ENCODE measurements at places on chromosomes 2 and 18.

DNA sequence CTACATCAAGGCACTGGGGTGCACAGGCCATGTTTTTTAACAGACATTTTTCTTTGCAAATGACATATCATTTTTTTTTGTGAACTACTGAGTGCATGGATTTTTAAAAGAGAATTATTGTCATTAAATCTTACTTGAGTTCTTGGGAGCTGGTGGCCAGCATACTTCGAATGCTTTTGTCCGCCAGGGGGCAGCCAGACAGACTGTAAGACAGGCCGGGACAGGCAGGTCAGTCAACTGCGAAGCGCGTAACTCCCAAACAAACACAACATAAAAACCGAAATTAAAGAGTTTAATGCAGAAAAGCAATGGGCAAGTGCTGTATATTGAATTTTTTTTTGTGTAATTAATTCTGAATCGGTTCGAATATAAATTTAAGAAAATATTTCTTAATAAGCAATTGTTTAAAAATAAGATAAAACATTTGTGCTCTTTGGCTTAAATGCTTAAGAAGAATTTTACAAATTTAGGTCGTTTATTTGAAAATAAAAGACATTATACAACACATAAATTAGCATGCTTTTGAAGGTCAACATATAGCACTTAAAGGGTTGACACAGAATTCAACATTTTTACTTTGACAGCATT is 142.2 kb upstream of the PXDN start:
- DNase-seq: no peak

- peak; percentile 24 for DNase-seq
These were observed 161.1 kb downstream of the ARL4C start for GRCh38 chr2:234335661-234336228.

GRCh38 chr2:23649819-23650218 is 264.8 kb downstream of the KLHL29 start:
- no peak for DNase-seq

DNA sequence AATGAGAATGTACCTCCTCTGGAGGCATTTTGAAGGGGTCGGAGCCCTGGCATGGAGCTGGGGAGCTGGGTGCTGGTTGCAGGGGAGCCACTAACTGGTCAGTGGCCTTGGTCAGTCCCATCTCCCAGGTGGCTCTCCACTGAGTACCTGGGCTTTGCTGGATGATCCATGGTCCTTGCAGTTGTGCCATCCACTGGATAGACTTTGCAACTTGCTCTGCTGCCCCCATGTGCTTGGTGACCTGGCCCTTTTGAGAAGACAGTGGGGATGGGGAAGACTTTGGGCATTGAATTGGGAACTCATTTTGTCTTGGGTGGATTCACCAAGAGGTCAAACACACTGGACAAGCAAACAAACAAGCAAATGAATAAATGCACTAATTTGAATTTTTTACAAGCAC is 263.9 kb downstream of the MYCN start:
- DNase-seq: no peak

- no peak for DNase-seq
These were observed 33.8 kb downstream of the TEX51 start for GRCh38 chr2:126932529-126932928.

DNA sequence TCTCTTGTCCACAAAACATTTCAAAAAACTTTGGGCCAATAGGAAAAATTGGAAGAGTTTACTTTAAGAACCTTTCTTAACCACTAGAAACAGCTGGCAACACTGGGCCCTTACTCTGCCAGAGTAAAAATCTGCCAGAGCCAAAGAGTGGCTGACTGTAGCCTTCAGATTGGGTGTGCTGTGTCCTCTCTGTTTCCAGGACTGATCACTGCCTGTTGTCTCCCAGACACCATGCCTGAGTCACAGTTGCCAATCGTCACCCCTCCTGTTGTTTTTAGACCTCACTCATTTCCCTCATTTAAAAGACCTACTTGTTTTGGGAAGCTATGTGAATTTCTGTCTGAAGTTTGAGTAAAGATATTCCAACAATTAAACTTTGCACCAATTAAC is 159.1 kb downstream of the PPP1R1C start:
- no peak for DNase-seq

DNA sequence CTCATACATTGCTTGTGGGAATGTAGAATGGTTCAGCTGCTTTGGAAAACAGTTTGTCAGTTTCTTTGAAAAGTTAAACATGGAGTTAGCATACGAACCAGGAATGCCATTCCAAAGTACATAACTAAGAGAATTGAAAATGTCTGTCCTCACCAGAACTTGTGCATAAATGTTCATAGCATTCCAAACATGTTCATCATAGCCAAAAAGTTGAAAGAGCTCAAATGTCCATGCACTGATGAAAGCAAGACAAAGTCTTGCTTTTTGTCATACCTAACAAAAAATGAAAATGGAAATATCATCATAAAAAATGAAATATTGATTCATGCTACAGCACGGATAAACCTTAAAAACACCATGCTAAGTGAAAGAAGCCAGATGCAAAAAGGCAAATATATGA is 408.8 kb upstream of the UBE2E3 start:
- peak; percentile 21 for DNase-seq

GRCh38 chr2:104572834-104573233 is 281.1 kb upstream of the POU3F3 start:
- DNase-seq: no peak

DNA sequence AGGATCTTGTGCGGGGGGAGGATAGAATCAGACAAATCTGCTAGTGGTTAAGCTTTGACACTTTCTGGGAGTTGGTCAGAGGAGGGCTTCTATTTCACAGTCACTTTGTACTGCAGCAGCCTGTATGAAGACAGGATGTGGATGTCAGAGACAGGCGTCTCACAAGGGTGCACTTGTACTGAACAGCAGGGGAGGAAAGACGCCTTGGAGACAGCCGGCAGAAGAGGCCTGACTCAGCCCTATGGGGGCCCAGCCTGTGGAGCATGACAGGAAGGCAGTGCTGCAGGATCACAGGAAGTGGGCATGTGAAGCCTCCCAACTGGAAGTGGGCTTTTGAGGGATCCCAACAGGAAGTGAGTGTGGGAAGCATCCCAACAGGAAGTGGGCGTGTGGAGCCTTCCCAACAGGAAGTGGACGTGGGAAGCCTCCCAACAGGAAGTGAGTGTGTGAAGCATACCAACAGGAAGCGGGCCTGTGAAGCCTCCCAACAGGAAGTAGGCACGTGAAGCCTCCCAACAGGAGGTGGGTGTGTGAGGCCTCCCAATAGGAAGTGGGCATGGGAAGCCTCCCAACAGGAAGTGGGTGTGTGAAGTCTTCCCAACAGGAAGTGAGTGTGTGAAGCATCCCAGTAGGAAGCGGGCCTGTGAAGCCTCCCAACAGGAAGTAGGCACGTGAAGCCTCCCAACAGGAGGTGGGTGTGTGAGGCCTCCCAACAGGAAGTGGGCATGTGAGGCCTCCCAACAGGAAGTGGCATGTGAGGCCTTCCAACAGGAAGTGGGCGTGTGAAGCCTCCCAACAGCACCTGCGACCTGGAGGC is 212.3 kb downstream of the SNTG2 start:
- DNase-seq: no peak

DNA sequence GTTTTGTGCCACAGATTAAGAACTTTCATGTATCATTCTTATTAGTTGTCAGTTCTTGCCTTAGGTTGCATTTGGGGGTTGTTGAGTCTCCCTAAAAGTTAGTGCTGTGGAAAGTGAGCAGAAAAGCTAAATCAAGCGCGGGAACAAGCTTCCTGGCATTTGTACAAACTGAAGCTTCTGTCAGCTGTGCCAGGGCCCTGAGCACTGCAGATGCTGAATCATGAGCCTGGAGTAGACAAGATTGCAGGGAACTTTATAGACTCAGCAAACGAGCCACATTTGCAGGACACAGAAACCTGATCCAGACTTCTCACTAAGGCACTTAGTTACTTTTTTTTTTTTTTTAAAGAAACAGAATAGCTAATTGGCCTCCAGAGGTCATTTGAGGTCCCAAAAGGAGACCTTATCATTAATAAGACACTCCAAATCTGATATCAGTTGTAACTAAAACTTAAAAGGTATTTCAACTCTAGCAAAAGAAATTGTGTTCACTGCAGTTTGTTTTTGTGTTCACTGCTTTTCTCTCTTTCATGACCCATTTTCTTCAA is 88.7 kb downstream of the ADAM23 start:
- no peak for DNase-seq

- no peak for DNase-seq
These were observed 28.1 kb upstream of the ASPRV1 start for GRCh38 chr2:69989441-69990105.

- no peak for DNase-seq
These were observed 110.1 kb upstream of the FBXO11 start for GRCh38 chr2:48016225-48017019.

GRCh38 chr2:101569886-101570520 is 95.1 kb upstream of the RFX8 start:
- no peak for DNase-seq

- DNase-seq: no peak
These were observed 648 bp downstream of the ARID5A start for GRCh38 chr2:96537066-96537733.

- no peak for DNase-seq
These were observed 91.5 kb upstream of the NRP2 start for GRCh38 chr2:205590759-205591158.

DNA sequence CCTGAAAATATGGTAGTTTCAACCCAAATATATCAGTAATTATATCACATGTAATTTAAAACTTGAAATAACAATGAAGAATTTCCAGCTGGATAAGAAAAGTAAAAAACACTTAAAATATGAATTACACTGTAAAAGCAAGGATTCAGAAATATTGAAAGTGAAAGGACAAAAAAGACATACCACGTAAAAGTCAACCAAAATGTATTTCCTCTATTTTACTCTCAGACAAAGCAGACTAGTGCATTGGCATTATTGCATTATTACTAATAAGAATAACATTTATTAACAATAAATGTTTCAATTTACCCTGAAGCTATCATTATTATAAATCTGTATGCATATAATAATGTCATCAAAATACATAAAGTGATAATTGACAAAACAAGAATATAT is 445.1 kb upstream of the TRIB2 start:
- no peak for DNase-seq

DNA sequence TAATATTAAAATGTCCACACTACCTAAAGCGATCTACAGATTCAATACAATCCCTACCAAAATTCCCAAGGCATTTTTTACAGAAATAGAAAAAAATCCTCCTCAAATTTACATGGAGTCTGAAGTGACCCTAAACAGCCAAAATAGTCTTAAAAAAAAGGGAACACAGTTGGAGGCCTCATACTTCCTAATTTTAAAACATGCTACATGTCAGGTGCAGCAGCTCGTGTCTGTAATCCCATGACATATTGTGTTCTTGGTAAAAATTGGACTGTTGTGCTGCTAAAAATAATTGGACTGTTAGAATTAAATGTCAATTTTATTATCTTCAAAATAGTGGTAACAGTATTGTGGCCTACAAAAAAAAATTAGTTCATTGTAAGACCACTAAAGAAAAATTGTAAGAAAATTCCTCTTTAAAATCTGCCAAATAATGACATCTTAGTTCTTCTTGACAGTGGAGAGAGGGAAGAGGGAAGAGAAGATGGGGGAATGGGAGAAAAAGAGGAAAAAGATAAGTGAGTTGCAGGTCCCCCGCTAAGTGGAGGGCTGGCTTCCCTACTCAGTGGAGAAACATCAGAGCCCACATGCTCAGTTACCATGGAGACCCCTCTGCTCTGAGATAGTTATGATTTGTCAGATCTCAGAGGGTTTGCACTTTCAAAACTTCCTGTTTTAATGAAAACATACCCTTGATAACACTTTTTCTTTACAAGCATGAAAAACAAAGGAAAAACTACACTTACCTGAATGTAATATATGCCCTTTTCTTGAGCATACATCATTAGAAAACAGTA is 46.5 kb downstream of the UNC50 start:
- no peak for DNase-seq

GRCh38 chr18:78731016-78731397 is 248.6 kb upstream of the SALL3 start:
- no peak for DNase-seq

GRCh38 chr2:11467749-11468148 is 1.8 kb upstream of the E2F6 start:
- no peak for DNase-seq

- no peak for DNase-seq
These were observed 290.1 kb upstream of the KLHL14 start for GRCh38 chr18:33062834-33063364.

GRCh38 chr2:174312581-174313234 is 22.0 kb upstream of the SP9 start:
- DNase-seq: no peak

DNA sequence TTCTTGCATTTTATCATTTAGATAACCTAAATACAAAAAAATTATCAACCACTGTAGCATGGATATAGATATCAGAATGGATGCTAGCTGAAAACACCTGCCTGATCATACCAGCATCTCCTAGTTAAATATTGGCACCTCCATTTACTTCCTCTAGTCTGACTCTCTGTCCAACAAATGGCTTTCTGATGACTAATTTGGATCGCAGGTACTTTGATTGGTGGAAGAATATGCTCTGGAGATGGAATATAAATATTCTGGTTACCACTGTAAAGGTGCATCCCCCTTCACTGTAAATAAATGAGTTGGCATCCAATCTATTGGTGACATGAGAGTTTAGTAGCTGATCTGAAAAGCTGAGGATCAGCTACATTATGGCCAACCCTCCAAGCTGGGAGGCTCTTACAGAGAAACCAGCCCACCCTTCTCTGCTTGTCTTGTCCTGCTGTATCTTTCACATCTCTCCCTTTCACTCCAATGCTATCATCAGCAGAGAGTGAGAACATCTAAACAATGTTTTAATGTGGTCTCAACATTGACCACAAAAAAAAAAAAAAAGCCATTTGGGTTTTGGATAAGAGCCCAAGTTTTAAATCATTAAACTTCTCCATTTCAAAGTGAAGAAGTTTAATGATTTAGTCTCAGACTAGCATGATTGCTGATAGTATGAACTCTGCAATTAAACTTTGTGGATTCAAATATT is 90.5 kb downstream of the PMAIP1 start:
- no peak for DNase-seq

DNA sequence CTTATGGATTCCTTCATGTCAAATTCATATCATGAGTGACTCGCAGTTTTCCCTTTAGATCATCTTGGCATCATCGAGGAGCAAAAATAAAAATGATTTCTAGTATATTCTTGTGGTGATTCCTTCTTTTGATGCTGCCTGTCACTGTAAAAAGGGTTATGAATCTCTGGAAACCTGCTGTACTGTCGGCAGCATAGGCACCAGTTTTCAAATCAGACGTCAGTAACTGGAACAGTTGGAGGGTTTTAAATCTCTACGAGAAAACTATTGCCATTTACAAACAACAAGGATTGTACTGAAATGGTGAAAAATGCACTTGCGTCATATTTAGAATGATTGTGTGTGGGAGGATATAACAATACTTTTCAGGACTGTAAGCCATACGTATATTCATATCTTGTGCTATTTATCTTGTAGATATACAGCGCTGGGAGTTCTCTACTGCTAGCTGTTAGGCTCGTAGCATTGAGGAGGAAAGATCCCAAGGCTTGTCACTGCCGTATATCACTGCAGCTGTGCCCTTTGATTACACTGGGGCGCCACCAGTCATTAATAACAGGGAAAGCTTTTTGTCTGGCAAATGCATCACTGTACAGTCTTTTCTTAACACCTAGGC is 320.7 kb downstream of the MTX2 start:
- DNase-seq: no peak
